ENCODE measurements at places on chromosomes 2 and 18. TPM values are rescaled to one million over a fixed set of nuclear protein-coding genes. Genes with fewer than 3 reads are reported as not detected.

HOXD13 gene
- total RNA-seq: 11.0 TPM

DNA sequence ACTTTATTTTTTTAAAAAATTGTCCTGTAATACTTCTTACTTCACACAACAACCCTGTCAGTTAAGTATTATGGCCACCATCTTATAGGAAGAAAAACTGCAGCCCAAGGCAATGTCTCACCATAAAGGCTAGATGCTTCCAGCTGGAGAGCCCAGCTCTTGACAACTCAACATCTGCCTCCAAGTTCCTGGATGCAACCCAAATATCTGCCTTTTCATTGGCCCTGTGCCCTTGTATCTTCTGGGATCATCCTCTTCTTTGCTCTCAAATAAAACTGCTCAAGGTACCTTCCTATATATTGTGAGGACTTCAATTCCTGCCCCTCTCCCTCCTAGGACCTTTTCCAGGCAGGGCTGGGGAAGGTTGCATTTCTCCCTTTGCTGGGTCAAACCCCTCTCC lies 69.5 kb downstream of the BIN1 start:
- DNase-seq: no peak

DNA sequence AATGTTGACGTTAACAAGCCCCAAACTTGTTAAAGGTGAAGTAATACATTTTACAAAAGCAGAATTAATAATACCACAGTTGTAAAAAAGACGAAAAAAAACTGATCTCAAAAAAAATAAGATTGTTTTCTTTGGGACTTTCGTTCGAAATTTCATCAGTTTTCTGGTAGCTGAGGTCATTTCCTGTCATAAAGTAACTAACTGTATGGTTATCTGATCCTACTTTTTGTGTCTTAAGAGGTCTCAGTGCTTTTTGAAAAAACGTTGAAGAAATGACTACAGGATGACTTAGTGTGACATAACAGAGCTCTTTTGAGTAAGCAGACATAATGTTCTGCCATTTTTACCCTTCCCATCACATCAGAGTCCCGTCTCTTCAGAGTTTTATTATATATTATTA lies 79.3 kb downstream of the BIRC6 start:
- no peak for DNase-seq

GRCh38 chr2:130808482-130809268 lies 28.0 kb upstream of the ARHGEF4 start:
- DNase-seq: no peak

- no peak for DNase-seq
Observed at GRCh38 chr2:140604788-140605187, 1526.0 kb downstream of the LRP1B start.

- DNase-seq: no peak
Observed at GRCh38 chr2:55838653-55839052, 84.9 kb downstream of the EFEMP1 start.

Data from SJCRH30 (cell line).